Vagina (tissue), 2 donors: ENCODE measurements at places on chromosomes 16 and 17.

DNA sequence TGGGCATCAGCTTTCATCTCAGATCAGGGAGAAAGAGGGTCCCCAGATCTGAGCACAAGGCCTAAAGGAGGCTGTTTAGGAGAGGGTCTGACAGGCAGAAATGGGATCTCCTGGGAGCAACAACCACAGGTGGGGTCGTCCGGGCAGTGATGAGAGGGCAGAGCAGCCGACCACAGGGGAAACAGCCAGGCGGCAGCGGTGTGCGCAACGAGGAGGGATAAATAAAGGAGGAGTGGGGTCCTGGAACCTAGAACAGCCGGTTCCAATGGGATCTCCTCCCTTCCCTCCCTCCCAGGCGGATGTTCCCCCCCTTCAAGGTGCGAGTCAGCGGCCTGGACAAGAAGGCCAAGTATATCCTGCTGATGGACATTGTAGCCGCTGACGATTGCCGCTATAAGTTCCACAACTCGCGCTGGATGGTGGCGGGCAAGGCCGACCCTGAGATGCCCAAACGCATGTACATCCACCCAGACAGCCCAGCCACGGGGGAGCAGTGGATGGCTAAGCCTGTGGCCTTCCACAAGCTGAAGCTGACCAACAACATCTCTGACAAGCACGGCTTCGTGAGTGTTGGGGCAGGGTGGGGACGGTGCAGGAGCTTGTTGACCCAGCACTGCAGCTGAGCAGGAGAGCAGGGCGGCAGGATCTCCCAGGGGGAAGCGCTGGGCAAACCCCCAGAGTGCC lies 1.9 kb downstream of the TBX2 start:
- H3K4me1 ChIP-seq = peaks cover 57% of the 10 kb centered on the region
- peak overlapping the region; percentile 83 for H3K27ac ChIP-seq
- H3K36me3 ChIP-seq = no peaks in the 10 kb centered on the region
- H3K27me3 ChIP-seq = peaks cover 12% of the 10 kb centered on the region
- DNase-seq = no peak

DNA sequence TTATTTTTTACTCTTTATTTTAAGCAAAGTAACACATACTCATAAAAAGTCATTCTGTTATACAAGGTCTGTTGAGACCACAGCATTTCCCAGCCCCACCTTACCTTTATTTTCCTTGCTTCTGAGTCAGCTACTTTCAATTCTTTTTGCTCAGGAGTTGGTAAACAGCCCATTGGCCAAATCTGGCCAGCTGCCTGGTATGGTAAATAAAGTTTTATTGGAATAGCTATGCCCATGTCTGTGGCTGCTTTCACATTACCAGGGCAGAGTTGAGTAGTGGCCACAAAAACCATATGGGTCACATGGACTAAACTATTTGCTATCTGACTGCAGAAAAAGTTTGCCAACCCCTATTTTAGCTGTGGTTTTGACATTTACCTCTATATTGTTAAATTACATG lies 3.4 kb upstream of the NSRP1 start:
- DNase-seq = no peak
- H3K4me1 ChIP-seq = peaks cover 12% of the 10 kb centered on the region
- no peak overlapping the region for H3K4me3 ChIP-seq
- no peak overlapping the region for H3K27ac ChIP-seq

DNA sequence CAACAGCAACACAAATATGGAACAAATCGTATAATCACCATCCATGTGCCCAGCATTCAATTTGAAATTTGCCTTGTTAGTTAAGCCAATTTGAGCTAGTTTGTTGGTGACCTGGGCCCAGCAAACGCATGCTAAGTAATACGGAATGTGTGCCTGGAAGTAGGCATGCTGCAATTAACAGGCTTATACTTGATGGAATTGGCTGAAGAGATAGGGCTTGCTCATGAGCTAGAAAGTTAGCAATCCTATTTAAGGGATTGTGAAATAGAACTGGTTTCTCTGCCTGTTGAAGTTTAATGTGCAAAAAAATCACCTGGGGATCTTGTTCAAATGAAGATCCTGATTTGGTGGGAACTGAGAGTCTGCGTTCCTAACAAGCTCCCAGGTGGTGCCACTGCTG lies 8.5 kb upstream of the LPO start:
- H3K4me3 ChIP-seq = no peak overlapping the region
- H3K36me3 ChIP-seq = no peaks in the 10 kb centered on the region
- no peaks in the 10 kb centered on the region for H3K4me1 ChIP-seq
- no peaks in the 10 kb centered on the region for H3K27me3 ChIP-seq
- H3K27ac ChIP-seq = no peak overlapping the region
- no peak for DNase-seq

DNA sequence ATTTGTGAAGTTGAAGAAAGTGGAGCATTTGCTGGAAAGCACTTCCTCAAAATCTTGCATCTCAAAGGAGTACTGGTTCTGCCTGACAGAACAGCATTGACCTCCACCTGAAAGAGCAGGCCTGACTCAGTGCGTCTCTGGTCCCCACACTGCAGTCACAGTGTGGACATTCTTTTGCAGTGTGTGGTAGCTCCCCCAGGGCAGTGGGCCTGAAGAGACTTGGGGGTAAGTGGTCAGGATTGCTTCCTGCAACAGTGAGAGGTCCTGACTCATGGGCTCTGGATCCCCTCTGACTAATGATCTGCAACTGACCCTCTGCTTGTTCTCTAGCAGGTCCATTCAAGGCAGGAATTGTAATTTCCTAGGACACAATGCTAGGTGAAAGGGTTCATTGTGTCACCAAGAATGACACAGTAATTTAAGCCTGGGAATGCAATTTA lies 204.9 kb upstream of the KCNJ16 start:
- no peak overlapping the region for H3K27ac ChIP-seq
- peaks cover 15% of the 10 kb centered on the region for H3K4me1 ChIP-seq
- no peaks in the 10 kb centered on the region for H3K27me3 ChIP-seq

GRCh38 chr17:63445065-63445464 lies 1.0 kb downstream of the CYB561 start:
- H3K4me1 ChIP-seq = peaks cover 37% of the 10 kb centered on the region
- H3K27ac ChIP-seq = peak overlapping the region; percentile 93
- H3K4me3 ChIP-seq = peak overlapping the region; percentile 73
- H3K27me3 ChIP-seq = no peaks in the 10 kb centered on the region
- no peak for DNase-seq
- H3K36me3 ChIP-seq = no peaks in the 10 kb centered on the region

GRCh38 chr17:80254396-80255251 lies 6.0 kb upstream of the RNF213 start:
- no peaks in the 10 kb centered on the region for H3K27me3 ChIP-seq
- DNase-seq = no peak
- H3K4me3 ChIP-seq = no peak overlapping the region
- H3K36me3 ChIP-seq = no peaks in the 10 kb centered on the region
- peaks cover 17% of the 10 kb centered on the region for H3K4me1 ChIP-seq

GRCh38 chr17:78873519-78874340 lies 29.3 kb downstream of the CEP295NL start:
- H3K4me1 ChIP-seq = peaks cover 60% of the 10 kb centered on the region
- no peak overlapping the region for H3K4me3 ChIP-seq
- H3K27ac ChIP-seq = peak overlapping the region; percentile 56
- no peaks in the 10 kb centered on the region for H3K27me3 ChIP-seq
- no peak for DNase-seq

- peaks cover 97% of the 10 kb centered on the region for H3K4me1 ChIP-seq
- no peak for DNase-seq
- H3K27ac ChIP-seq = peak overlapping the region; percentile 48
- no peak overlapping the region for H3K4me3 ChIP-seq
- no peaks in the 10 kb centered on the region for H3K27me3 ChIP-seq
Measured at GRCh38 chr16:24748242-24748641, 18.8 kb downstream of the TNRC6A start.

GRCh38 chr17:1179818-1180742 lies at the start of gene ABR:
Gene ABR (minus strand): TSS chr17:1179981. CDS start chr17:1179727, 254 bp downstream.
- no peak for DNase-seq
- no peaks in the 10 kb centered on the region for H3K27me3 ChIP-seq
- peak within 1 kb of the TSS; percentile 93 for H3K27ac ChIP-seq

DNA sequence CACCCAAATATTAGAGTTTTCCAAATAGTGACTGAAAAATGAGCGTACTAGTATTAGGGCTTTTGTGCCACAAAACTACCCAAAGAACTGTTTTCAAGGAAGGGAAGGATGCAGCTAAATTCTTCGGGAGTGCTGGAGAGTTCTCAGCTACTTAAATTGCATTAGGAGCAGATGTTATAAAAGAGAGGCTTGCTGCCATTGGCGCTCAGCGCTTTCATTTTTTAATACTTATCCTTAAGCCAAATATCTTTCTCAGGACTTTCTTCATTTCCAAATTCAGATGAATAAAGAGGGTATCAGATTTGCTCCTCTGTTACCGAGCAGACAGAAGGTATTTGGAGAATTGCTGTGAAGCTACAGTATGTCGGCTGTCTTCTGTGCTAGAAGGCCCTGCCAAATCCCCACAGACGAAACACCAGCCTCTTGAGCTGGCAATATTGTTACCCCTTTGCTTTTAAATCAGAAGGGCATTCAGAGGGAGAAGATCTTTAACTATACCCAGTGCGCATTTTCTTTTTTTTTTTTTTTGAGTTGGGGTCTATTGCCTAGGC lies 47.2 kb upstream of the CLEC18A start:
- H3K36me3 ChIP-seq = peaks cover 5% of the 10 kb centered on the region
- no peaks in the 10 kb centered on the region for H3K4me1 ChIP-seq
- no peak for DNase-seq
- no peaks in the 10 kb centered on the region for H3K27me3 ChIP-seq
- H3K4me3 ChIP-seq = no peak overlapping the region
- H3K27ac ChIP-seq = peak overlapping the region; percentile 10

DNA sequence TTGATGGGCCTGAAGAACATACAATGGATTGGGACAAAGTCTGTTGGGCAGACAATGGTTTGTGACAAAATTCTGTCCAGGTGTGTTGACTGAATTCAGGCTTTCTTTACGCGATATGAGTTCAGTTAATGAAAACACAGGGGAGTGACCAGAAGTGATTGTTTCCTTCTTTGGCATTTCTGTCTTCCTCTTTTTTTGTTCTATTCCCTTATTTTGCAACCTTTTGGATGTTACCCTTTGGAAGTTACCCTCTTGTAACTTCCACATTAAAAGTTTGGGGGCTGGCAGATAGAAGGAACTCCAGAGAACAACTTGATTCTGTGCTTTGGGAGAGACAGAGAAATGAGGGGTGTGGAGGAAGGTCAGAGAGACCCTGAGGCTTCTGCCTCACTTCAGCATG lies 126.7 kb downstream of the PITPNC1 start:
- no peak overlapping the region for H3K27ac ChIP-seq
- H3K4me1 ChIP-seq = no peaks in the 10 kb centered on the region
- DNase-seq = no peak
- H3K36me3 ChIP-seq = no peaks in the 10 kb centered on the region
- no peaks in the 10 kb centered on the region for H3K27me3 ChIP-seq

GRCh38 chr16:75217389-75217851 lies 1.4 kb upstream of the CTRB1 start:
- no peak overlapping the region for H3K4me3 ChIP-seq
- H3K27ac ChIP-seq = no peak overlapping the region
- DNase-seq = no peak
- H3K36me3 ChIP-seq = no peaks in the 10 kb centered on the region
- H3K27me3 ChIP-seq = no peaks in the 10 kb centered on the region

DNA sequence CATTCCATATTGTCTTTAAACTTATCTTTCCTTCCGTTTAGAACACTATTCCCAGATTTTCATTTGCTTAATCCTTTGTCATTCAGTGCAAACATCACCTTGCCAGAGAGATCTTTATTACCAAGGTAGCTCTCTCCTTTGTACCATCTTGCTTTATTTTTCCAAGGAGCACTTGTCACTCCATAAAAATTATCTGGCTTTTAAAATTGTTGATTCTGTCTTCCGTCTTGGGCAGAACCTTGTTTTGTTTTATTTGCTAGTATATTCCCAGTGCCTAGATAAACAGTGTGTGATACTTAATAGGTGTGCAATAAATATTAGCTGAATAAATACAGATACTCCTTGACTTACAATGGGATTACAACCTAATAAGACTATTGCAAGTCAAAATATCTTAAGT lies 327.7 kb downstream of the UTP18 start:
- H3K27ac ChIP-seq = no peak overlapping the region
- H3K4me3 ChIP-seq = no peak overlapping the region
- no peak for DNase-seq

DNA sequence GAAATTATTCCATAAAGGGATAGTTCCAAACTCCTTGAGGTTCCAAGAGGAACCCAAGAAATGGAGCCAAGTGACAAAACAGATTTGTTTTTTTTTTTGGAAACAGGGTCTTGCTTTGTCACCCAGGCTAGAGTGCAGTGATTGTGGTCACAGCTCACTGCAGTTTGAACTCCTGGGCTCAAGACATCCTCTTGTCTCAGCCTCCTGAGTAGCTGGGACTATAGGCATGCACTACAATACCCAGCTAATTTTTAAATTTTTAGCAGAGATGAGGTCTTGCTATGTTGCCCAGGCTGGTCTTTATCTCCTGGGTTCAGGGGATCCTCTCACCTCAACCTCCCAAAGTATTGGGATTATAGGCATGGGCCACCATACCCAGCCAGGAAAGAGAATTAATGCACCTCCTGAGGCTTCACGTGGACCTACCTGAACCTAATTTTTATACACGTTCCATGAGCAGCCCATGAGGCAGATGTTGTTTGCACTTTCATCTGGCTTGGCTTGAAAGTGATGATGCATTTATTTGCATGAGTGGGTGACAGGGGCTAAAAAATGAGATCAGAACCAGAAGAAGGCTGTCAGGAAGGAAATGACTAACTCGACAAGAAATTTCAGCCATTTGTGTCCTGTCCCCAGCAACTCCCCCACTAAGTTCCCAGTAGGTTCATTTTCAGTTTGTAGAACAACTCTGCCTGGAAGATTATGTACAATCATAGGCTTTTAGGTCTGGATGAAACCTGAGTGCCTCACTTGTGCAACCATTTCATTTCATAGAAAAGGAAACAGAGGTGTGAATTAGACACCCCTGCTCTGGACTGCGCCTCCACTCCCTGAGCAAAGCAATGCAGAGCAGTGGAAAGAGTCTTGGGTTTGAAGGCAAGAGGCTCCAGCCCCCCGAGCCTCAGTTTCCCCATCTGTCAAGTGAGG lies 10.3 kb upstream of the IRF8 start:
- DNase-seq = no peak
- H3K27ac ChIP-seq = no peak overlapping the region
- no peaks in the 10 kb centered on the region for H3K4me1 ChIP-seq
- no peaks in the 10 kb centered on the region for H3K36me3 ChIP-seq
- no peaks in the 10 kb centered on the region for H3K27me3 ChIP-seq

DNA sequence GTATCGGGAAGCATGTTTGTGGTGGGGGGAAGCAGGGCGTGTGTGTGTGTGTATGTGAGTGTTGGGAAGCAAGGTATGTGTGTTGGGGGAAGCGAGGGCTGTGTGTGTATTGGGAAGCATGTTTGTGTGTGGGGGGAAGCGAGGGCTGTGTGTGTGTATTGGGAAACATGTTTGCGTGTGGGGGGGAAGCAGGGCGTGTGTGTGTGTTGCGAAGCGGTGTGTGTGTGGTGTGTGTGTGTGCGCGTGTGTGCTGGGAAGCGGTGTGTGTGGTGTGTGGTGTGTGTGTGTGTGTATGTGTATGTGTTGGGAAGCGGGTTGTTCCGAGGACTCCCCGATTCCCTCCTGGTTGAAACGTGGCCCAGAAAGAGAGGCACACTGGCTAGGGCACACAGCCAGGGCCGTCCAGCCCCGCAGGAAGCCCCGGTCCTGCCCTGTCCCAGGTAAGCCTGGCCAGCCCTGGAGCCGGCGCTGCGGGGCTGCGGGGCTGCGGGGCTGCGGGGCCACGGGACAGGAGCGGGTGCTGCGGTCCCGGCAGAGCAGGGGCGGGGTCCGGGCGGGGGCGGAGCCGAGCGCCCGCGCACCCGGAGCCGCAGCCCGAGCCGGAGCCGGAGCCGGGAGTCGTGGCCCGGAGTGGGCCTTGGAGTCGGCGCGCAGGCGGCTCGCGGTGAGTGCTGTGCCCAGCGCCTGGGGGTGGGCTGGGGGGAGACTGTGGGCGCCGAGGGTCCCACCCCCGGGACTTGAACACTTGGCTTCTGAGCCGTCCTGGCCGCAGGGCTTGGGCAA lies at the start of gene NOD2:
Gene NOD2, plus strand, starts transcription at position 608 of the 783 bp plus-strand sequence. CDS start 5,890 bp downstream, outside the sequence.
- DNase-seq = no peak
- H3K27me3 ChIP-seq = no peaks in the 10 kb centered on the region
- peak within 1 kb of the TSS; percentile 73 for H3K4me3 ChIP-seq
- peak within 1 kb of the TSS; percentile 71 for H3K27ac ChIP-seq
- H3K36me3 ChIP-seq = no peaks in the 10 kb centered on the region
